ENCODE measurements at places on chromosomes 3 and 15.
A peak's percentile ranks its signal among the peaks of the same experiment; 100 is the strongest.

DNA sequence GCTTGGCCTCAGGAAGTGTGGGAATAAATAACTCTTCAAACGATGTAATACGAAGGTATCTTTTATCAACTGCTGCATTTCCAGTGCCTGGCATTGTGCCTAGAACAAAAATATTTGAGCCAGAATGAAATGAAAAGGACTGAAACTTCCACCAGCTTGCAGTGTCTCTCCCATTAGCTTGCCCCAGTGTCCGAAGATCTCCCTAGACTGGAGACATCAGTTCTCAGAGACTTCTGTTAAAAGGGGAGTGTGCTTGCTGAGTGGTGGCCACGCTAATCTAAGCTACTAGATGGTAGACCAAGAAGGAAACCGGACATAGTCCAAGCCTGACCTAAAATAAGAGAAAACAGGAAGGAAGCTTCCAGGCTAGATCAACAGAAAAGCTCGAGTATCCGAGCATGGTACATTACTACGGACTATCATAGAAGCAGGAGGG lies 28.6 kb downstream of the KCNAB1 start:
- DNase-seq: no peak

DNA sequence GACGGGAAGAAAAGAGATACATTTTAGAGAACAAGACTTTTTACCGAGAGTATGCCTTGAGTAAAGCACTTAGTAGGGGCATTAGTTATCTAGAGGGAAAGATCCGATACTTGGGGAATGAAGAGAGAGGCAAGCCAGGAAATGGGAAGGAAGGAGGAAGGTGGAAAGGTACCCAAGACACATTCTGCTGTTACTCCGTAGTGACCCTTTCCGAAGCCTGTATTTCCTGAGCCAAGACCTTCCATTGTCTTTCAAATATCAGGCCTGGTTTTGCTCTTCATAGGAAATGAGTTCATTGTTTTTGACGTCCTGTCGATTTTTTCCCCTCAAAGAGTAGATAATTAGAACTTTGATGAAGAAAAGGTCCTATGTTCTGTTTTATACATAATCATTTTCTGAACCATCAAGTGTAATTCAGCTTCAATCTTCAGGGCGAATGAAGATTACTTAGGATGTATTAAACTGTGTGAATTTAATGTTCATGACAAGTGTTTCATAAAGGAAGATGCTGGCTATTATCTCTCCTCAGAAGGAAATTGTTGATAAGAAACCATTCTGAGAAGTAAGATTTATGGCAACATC lies 95.7 kb downstream of the PPM1L start:
- no peak for DNase-seq

DNA sequence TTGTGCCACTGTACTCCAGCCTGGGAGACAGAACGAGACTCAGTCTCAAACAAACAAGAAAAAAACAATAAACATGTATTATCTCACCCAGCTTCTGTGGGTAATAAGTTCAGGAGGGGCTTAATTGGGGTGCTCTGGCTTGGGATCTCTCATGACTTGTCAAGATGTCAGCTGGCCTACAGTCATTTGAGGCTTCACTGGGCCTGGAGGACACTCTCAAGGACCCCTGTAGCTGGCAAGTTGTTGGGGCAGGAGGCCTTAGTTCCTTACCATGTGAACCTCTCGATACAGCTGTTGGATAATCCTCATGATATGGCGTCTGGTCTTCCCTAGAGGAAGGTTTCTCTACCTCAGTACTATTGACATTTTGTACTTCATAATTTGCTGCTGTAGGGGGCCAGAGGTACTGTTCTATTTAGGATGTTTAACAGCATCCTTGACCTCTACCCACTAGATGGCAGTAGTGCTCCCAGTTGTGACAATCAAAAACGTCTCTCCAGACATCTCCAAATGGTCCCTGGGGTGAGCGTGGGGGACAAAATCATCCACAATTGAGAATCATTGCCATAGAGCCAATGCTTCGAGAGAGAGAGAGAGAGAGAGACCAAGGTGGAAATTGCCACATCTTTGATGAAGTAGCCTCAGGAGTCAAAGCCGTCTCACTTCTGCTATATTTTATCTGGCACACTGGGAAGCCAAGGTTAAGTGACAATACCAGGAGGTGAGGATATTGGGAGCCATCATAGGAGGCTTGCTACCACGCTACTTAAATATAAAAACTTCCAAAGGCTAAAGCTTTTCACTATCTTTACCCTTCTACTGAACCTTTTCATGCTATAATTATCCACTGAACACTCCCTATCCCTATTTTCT lies 23.9 kb upstream of the SLTM start:
- peak; percentile 38 for DNase-seq

GRCh38 chr3:2727610-2728318 lies 382.4 kb downstream of the IL5RA start:
- DNase-seq: no peak

GRCh38 chr3:17231537-17232261 lies 346.9 kb downstream of the PLCL2 start:
- DNase-seq: no peak

DNA sequence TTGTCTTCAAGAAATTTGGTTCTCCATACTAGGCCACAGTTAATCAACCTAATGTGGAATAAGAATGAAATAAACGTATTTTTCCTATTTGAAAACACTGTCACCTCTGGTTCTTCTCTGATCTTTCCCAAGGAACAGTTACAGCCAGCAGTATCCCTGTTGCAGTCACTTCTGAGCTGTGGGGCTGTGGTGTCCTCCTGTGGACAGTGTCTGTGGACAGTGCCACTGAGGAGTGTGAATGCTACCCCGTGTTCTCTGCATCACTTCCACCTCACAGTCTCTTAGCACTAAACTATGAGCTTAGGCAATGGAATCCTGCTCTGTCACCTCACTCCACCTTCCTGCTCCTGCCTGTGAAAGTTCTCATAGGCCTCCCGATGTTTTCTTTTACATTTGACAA lies 817.5 kb downstream of the VGLL3 start:
- no peak for DNase-seq

GRCh38 chr3:14861446-14862302 lies 42.9 kb downstream of the FGD5 start:
- DNase-seq: no peak

GRCh38 chr15:67542420-67543347 lies at the start of gene MAP2K5:
MAP2K5 (plus strand) TSS chr15:67542703; CDS start chr15:67543336, 633 bp downstream.
- DNase-seq: peak; percentile 72

- DNase-seq: no peak
Observed at GRCh38 chr15:93291380-93291779, 202.4 kb upstream of the RGMA start.

GRCh38 chr3:6281662-6282061 lies 579.3 kb upstream of the GRM7 start:
- no peak for DNase-seq

- no peak for DNase-seq
Observed at GRCh38 chr3:188877381-188877780, 294.4 kb upstream of the TPRG1 start.

GRCh38 chr3:146249921-146250320 lies 984 bp downstream of the PLSCR4 start:
- DNase-seq: no peak

- peak; percentile 40 for DNase-seq
Observed at GRCh38 chr3:183274609-183275008, 21.6 kb downstream of the B3GNT5 start.

- DNase-seq: no peak
Observed at GRCh38 chr15:42306681-42307080, 33.4 kb upstream of the TMEM87A start.

GRCh38 chr3:65978116-65978515 lies 60.6 kb downstream of the MAGI1 start:
- DNase-seq: no peak

Data from Caki2 (cell line).